Iris pigment epithelial cell (primary cell): ENCODE measurements at places on chromosomes 6 and 20.

- no peak for DNase-seq
Observed at GRCh38 chr6:3895312-3895653, 46.1 kb downstream of the FAM50B start.

GRCh38 chr20:54646156-54646517 is 170.7 kb downstream of the DOK5 start:
- no peak for DNase-seq

DNA sequence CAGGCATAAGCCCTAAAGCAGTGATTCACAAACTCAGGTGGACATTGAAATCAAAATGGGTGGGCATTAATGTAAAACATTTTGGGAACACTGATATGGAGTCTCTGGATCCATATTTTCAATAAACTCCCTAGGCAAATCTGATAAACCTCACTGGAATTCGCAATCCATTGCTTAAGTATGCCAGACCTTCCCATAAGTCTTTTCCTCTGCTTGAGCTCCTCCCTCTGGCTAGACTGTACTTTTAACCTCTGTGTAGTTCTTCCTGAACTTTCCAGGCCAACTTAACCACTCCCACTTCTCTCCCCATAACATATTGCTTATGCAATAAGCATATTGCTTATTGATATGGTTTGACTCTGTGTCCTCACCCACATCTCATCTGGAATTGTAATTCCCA is 629.7 kb upstream of the IMPG1 start:
- DNase-seq = peak; percentile 37

DNA sequence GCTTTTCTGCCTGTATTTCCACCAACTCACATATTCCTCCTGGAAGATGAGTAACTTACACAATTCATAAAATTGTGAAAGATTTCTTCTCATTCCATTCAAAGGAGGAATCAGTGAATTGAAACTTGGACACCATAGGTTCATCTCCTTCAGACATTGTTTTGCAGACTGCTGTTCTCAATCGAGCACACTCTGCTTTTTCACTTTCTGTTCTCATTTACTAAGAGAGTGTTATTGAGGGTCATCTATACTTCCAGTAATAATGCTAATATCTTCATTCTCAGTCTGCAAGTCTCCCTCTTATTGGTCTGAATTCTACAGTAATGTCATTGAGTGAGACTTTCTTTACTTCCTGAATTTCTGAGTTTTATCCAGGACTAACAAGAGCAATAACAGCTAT is 67.5 kb upstream of the FUT9 start:
- DNase-seq = no peak

- DNase-seq = no peak
Observed at GRCh38 chr20:35887393-35888064, 66.8 kb downstream of the SCAND1 start.

- no peak for DNase-seq
Observed at GRCh38 chr6:75896526-75896925, 147.5 kb downstream of the MYO6 start.

DNA sequence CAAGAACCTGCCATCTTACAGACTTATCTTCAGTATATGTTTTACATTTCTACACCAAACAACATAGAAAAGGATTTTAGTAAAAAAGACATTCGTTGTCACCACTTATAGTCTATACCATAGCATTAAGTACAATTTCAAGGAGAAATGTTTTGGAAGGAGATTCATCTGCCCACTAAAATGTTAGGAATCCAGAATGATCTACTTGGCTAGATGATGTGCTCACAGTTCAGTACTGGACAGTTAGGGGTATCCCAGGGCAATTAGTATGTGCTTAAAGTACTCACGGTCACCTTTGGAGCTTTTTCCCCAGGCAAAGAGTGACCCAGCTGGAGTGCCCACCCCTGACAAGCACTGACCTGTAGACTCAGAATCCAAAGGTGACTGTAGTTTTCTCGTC is 222.9 kb downstream of the SLC24A3 start:
- DNase-seq = no peak

DNA sequence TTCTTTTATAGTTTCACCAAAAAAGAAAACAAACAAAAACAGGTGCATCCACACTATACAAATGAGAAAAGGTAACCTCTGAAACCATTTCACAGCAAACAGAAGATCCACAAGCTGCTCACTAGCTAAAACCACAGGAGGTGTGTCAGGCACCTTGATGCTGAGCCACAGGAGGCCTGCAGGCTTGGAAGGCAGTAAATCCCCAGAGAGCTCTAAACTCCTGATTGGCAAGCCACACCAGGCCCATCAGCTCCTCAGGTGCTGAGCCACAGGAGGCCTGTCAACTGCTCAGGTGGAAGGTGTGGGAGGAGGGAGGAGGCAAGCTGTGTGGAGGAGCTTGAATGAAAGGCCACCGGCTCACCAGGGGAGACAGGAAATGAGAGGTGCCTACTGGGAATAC is 273.0 kb downstream of the PKHD1 start:
- DNase-seq = no peak

DNA sequence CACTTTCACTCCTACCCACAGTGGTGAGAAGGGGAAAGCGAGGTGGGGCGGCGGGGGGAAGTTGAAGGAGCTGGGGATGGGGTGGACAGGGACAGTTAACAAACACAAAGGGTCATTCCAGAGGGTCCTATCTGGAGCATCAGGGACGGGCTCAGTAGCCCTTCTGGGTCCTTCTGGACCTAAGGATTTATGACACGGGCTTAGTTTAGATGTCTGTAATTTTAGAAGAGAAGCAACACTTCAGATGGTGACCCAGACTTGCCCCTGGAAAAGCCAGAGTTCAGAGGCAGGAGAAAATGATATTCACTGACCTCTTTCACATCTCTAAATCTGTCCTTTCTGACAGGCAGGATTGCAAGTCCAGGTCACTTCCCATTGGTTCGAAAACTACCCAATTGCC is 36.3 kb downstream of the PDE10A start:
- no peak for DNase-seq

DNA sequence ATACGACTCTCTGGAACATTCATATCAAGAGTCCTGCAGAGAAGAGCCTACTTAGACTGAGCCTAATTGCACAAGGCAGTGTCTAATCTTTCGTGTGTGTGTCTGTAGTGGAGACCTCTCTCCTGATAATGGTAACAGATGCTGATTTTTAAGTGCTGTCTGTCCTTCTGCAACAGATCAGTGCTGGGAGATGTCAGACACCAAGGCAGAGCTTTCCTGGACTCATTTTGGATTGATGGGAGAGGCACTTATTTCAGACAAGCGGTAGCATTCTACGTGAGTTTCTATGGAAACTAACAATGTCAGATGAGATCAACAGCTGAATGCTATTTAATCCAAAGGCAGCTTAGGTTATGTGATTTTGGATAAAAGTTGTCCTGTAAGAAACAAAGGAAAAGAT is 167.6 kb downstream of the PLCB4 start:
- DNase-seq = no peak

DNA sequence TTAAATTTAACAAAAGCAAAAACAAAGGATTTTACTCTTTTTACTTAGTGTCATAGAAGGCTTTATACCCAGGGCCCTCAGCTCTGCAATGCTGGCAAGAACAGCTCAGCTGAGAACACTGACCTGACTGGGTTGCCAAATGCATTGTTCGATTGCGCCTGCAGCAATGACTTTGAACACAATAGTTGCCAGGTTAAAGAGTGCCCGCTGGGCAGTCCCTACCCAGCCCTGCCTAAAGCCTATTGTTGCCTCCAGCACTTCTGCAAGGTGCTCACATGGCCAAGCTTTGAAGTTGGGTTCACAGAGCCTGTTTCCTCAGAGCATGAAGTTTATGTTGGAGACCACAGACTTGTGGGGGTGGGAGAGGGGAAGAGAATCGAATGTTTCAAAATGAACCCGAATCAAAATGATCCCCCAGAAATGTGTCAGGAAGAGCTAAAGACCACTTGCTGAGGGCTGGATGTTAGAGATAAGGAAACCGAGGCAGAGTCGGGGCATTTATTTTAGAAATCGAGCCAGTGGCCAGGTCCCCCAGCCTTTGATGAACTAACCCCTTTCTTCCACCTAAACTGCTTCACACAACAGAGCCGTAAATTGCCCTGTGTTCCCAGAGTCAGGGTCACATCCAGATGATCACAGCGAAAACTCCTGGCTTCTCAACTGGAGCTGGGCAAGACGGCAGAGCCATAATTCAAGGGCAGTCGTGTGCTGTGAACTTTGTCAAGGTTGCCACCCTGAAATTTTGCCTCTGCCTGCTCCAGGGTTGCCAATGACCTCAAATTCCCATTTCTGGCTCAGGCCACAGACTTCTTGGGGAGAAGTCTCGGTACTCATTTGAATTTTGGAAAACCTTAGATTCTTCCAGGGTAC is 55.0 kb downstream of the FOXA2 start:
- DNase-seq = no peak

DNA sequence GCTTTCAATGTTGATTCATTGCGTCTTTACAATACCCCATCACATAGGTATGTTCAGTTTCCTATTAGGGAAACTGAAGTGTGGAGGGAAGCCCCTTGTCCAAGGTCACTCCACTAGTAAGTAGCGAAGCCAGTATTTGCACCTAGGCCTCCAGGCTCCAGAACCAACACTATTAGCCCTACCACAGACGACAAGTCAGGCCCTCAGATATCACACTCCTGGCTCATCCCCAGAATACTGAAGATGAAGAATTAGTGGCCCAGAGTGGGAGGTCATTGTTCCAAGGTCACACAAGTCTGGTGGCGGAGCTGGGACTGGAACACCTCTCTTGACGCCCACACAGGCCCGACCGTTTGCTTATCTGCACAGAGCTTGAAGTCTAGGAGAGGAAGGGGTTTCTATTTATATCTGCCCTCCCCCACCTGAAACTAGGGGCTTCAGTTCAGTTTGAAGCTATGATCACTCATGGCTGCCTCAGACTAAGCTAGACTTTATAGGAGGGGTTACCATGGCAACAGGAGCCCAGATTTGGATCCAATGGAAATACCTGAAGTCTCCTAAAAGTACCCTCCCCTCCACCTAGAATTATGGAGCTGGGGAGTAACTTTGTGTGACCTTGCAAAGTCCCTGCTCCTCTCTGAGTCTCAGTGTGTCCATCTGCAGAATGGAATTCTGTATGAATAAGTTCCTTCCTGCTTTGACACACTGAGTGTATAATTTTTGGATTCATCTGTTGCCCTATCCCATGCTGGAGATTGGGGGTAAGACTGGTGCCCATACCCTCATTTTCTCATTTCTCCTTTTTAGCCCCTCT is 2.2 kb downstream of the SNTA1 start:
- no peak for DNase-seq

DNA sequence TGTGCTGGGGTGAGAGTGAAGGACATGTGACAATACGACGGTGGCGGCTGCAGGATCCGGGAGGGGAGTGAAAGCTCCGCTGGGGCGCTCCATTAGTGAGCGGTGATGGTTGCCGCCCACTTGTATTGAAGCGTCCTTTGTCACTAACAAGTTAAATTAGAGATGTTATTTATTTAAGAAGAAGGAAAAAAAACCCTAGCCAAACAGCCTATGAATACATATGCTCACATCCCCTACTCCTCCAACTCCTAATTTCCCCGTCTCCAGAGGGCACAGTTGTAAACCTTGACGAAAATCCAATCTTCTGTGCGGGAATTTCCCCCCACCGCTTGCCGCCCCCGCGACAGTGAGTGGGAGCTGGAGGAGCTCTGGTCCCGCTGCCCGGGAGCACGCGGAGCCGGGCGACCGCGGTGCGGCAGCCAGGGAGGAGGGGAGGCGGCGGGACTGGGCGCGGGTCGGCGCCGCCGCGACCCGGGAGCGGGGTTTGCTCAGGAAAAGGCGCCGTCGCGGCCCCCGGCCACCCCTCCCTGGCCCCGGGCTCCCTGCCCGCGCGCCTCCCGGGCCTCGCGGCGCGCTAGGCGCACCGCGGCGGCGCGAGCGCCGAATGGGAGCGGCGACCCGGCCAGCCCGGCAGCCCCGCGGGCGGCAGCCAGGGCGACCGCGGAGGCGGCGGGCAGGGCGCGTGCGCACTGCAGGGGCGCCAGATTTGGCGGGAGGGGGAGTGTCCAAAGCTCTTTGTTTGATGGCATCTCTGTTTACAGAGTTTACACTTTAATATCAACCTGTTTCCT is at the start of gene MYB:
Gene MYB, plus strand, starts transcription at position 767 of the 791 bp plus-strand sequence. CDS start 206 bp downstream, outside the sequence.
- peak; percentile 45 for DNase-seq

GRCh38 chr20:63822276-63822696 is 8.8 kb downstream of the ZBTB46 start:
- DNase-seq = no peak

DNA sequence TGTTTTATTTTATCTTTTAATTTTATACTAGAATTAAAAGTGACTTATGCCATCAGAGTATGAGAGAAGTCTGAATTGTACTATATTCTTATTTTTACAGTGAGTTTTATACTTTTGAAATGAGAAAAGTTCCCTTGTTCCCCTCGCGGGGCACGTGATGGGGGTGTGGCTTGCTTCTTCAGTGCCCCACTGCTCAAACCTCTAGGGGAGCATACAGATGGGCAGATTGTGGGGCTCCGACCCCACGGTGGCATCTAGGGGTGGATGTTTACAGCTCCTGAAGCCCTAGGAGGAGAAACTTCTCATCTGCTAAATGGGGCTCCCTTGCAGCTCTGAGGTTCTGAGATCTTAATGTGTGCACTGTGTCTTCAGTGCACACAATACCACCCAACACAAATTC is 11.9 kb upstream of the MAS1L start:
- no peak for DNase-seq

DNA sequence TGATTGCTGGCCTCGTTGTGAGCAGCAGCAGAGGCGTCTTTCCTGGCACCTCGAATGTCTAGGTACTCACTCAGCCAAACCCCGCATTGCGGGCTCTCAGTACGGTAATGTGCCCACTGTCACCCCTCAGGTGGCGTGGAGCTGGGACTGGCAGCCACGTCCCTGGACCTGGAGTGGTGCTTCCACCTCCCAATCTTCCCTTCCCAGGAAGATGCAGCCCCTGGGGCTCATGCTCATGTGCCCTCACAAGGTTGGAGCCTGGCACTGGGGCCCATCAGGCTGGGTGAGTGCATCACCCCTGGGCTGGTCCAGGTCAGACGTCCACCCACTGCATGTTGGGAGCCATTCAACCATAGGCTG is 75.7 kb downstream of the TCP11 start:
- DNase-seq = no peak

GRCh38 chr6:80331974-80332373 is 225.5 kb downstream of the BCKDHB start:
- DNase-seq = no peak

GRCh38 chr6:88141561-88142296 is 24.4 kb downstream of the CNR1 start:
- DNase-seq = no peak

- no peak for DNase-seq
Observed at GRCh38 chr6:135128268-135128914, 52.7 kb upstream of the MYB start.

GRCh38 chr6:146154197-146154596 is 125.3 kb downstream of the GRM1 start:
- peak; percentile 3 for DNase-seq

GRCh38 chr20:16360668-16361067 is 212.6 kb downstream of the KIF16B start:
- DNase-seq = no peak

- DNase-seq = no peak
Observed at GRCh38 chr20:52500157-52500556, 308.6 kb upstream of the ZFP64 start.

- no peak for DNase-seq
Observed at GRCh38 chr6:38192487-38192886, 373.0 kb downstream of the ZFAND3 start.
